ENCODE measurements at places on chromosomes 6 and 20. TPM values are rescaled to one million over a fixed set of nuclear protein-coding genes. Genes with fewer than 3 reads are reported as not detected.

The PDE10A gene
- total RNA-seq, result 2.2 TPM

GRCh38 chr6:150739711-150740349 lies 125.7 kb upstream of the MTHFD1L start:
- DNase-seq, result no peak

The BPIFB4 gene
- total RNA-seq, result not detected

The CNR1 gene
- 1.1 TPM for total RNA-seq

DNA sequence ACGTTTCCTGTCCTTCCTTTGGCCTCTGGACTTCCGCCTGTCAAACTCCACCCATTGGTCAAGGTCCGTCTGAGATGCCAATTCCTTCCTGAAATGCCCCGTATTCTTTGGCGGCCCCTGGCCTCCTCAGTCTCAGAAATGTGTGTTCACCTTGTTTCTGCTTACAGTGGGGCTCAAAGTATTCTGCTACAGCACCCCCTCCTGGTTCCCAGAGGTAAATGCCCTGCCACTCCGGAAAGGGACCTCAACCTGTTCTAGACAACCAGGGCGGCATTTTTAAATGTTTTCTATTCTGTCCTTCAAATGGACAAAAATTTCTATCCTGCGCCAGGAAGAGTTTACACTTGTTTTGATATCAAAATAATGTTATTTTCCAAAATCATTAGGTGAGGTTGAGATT lies 12.1 kb upstream of the PAX1 start:
- no peak for DNase-seq

GRCh38 chr6:67683960-67684359 lies 951.1 kb upstream of the ADGRB3 start:
- DNase-seq, result no peak
